ENCODE measurements at places on chromosomes 6 and 20.
A peak's percentile ranks its signal among the peaks of the same experiment; 100 is the strongest.

GRCh38 chr6:5569491-5569890 is 308.2 kb downstream of the FARS2 start:
- no peak for DNase-seq

- no peak for DNase-seq
These were observed 13.2 kb downstream of the SYTL3 start for GRCh38 chr6:158662954-158663624.

GRCh38 chr6:156808287-156808686 is 31.1 kb downstream of the ARID1B start:
- DNase-seq: no peak

- DNase-seq: no peak
These were observed 48.7 kb upstream of the IL20RA start for GRCh38 chr6:137093183-137094069.

DNA sequence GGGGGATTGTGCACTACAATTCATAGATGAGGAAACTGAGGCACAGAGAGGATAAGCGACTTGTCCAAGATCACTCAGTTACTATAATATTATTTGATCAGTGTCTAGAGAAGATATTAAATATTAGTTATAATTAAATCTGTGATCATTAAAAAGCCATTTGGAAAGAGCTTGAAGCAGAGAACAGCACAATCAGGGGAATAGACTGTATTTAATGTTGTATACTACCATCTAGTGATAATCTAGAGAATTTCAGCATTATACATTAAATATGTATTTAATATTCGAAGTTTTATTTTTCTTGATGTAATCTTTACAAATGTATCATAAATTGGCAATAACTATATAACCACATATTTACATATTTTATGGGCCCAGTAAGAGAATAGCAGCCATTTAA is 20.1 kb upstream of the MTCL3 start:
- DNase-seq: no peak

- no peak for DNase-seq
These were observed 138.8 kb downstream of the HIVEP1 start for GRCh38 chr6:12150812-12151432.

GRCh38 chr6:3882866-3883265 is 33.7 kb downstream of the FAM50B start:
- no peak for DNase-seq

DNA sequence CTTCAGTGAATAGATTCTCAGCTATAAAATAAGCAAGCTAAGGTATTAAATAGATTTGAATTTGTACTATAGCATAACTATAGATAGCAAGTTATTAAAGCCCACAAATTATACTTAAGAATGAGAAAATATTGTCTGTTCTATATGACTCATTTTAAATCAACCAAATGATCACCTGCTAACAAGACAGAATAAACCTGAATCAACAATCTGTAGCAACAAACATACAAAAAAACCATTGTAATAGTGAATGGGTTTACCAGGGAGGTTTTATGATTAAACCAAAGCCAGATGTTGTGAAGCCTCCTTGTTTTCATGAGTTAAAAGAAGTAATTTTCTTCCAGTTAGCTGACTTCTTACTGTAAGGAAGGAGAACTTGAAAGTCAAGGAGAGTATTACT is 71.9 kb upstream of the HTR1B start:
- DNase-seq: no peak

- no peak for DNase-seq
These were observed 138.9 kb upstream of the NUP153 start for GRCh38 chr6:17845598-17845997.

- no peak for DNase-seq
These were observed 1.5 kb upstream of the ILRUN start for GRCh38 chr6:34697904-34698559.

DNA sequence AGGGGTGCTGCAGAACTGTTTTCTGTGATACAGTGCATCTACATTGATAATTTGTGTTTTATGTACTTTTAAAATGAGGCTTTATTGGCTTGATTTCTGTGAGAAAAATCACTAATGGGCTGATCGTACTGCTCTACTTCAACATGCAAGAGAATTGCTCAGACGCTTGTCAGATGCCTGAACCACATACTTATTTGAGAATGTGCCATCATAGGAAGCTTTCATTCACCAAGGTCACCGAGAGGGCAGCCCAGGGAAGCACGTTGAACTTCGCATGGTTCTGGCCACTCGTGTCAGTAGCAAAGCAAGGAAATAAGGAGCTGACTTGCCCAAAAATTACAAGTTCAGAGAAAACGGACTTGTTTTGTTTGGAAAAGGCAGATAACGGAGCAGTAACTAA is 168.5 kb upstream of the AKAP12 start:
- DNase-seq: no peak

GRCh38 chr20:53183181-53183580 is 211.0 kb downstream of the TSHZ2 start:
- no peak for DNase-seq

GRCh38 chr6:160043784-160044183 is 74.9 kb downstream of the IGF2R start:
- no peak for DNase-seq

DNA sequence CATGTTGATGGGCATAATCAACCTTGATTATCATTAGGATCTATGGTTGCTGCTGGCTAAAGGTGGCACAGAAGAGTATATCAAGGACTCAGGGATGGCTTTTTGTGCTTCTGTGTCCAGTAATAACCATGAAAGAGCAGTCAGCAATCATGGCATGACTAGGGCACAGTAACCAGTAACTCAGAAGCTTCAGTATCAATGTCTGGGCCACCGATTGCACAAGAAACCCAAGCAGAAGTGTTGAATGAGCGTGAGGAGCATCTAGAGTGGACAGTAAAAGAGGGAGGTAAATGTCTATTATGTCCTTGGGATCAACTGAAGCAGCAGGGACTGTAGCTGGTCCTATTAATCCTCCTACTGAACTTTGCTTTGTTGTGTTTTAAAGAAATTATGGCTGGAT is 81.5 kb upstream of the F13A1 start:
- no peak for DNase-seq

- no peak for DNase-seq
These were observed 20.9 kb downstream of the IGF2R start for GRCh38 chr6:159989492-159990480.

DNA sequence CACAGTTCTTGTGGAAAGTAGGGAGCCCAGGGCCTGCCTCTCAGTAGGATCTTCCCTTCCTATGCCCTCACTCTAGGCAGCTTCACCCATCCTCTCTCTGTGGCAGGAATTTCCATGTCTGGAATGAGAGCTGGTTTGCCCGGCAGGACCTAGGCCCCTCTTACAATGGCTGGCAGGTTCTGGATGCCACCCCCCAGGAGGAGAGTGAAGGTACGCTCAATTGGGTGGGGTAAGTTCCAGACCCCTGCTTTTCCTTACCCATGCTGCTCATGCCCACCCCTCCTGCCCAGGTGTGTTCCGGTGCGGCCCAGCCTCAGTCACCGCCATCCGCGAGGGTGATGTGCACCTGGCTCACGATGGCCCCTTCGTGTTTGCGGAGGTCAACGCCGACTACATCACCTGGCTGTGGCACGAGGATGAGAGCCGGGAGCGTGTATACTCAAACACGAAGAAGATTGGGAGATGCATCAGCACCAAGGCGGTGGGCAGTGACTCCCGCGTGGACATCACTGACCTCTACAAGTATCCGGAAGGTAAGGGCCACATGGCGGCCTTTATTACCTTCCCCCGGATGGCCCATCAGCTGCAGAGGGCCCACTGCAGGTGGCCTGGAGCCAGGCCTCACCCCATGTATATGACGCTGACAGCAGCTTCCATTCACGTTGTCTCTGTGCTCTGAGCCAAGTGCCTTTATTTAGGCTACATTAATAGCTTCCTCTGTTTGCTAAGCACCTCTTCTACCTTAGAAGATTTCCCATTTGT is 22.8 kb downstream of the TGM6 start:
- no peak for DNase-seq

DNA sequence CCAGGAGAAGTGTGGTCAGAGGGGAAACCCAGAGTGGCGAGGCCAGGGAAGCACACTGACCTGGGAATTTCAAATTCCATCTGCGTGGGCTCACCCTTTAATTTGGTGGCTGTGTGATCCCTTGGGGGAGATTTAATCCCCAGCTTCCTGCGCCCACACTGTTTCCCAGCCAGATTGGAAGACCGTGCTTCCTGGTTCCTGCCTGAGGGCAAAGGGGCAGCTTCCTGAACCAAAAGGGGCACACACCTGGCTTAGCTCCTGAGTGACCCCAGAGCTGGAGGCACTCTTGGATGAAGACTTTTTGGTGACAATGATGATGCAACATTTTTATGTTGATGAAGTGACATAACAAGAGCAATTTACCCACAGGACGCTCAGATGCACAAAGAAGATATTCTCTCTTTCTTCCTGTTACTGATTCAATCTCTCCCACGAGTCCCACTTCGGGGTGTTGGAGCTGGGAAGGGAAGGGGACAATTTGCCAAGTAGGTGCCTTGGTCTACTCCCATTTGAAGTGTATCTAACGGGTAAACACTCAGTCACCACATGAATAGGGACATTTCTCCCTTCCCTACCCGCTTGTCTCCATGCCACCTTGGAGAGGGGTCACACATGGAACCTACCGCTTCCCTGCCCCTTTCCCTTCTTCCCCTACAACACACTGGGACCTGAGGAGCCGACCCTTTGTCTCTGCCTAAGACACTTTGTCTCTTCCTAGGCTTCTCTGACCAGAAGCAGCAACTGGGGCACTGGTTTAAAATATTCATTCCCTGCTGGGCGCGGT is 28.6 kb upstream of the CDKN1A start:
- DNase-seq: no peak

DNA sequence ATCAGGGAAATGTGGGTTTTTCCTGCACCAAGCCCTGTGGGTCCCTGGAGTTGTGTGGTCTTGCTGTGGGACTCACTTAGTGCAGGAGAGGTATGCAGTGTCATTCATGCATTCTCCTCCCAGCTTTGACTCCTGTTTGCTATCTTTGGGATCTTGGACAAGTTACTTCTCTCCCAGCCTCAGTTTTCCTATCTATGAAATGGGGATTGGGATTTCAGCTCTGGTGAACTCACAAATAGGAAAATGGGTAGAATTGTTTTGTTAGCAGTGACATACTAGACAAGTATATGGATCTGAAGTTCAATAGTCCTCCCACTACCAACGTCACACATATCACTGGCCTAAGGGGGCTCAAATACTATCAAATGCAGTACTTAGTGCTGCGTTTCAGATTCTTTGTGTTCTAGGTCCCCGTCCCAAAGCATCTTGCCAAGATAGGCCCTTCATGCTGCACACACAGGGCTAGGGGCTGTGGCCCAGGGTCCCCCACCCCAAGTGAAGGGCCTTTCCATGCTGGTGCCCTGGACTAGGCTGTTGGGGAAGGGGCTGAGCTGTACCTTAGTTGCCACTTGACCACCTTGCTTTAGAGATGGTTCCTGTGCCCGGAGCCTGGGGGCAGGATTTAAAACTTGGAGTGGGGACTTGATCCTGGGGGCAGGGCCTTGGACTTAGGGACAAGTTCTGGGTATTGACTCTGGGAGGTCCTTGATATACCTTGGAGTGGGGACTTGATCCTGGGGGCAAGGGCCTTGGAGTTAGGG is 98.0 kb downstream of the TOX2 start:
- DNase-seq: no peak

DNA sequence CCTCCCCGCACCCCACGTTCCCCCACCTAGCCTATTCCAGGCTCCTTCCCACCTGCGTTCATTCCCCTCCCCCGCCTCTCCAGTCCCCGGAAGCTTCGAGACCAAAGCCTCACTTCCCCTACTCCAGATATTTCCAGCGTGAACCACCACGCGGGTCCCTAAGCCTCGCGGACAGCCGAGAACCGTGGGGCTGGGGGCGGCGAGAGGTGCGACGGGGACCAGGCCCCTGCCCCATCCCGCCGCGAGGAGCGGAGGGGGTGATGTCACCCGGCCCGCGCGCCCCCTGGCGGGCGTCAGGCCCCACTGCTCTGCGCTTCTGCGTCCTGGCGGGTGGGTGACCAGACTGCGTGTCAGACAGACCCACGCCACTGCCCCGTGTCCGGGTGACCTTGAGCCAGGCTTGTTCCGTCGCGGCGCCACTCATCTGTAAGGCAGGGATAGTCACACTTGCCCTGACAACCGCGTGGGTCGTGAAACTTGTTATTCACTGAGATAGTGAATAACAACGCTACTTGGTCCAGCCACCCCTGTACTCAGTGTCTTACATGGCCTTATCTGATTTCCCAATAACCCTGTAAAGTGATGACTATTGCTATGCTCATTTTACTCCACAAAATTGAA is 9.0 kb upstream of the HSP90AB1 start:
- DNase-seq: peak; percentile 67

- no peak for DNase-seq
These were observed 777 bp downstream of the SRSF6 start for GRCh38 chr20:43458422-43458924.

- no peak for DNase-seq
These were observed 85.2 kb downstream of the SMLR1 start for GRCh38 chr6:130912434-130912833.

DNA sequence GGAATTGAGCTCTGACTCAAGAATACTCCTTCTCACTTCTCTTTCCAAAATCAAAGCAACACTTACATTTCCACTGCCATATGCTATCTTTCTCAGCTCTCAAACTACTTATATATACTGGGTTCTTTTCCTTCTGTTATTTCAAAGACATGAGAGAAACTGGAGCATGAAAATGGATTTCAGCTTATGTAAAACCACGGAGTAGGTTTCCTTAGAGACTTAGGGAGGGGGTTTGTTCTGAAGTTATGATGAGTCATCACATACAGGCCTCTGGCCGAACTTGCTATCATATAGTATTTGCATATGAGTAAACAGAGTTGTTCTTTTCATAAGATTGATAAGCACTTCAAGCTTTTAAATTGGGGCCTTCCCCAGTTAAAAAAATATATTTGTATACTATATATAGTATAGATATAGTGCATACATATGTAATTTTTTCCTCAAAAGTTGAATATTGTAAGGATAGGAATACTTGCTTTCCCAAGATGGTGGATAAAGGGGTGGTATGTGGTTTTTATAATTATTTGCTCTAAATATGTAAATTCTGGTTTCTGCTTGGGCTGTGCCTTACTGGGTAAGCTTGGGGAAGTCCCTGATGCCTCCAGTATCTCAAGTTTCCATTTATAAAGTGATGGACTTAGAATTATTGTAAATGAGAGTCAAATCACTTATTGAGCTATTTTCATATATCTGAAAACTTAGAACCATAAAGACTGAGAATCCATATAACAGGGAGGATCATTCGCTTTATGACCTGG is 273.9 kb downstream of the RFPL4B start:
- DNase-seq: no peak

Data from stimulated activated CD8-positive, alpha-beta memory T cell treated with anti-CD3 and anti-CD28 coated beads, Interleukin-4, amount 100 ng/mL, for 1 hour (primary cell).